ENCODE measurements at places on chromosomes 5 and 9.

GRCh38 chr9:82593501-82593900 is 469.4 kb downstream of the RASEF start:
- DNase-seq: no peak

DNA sequence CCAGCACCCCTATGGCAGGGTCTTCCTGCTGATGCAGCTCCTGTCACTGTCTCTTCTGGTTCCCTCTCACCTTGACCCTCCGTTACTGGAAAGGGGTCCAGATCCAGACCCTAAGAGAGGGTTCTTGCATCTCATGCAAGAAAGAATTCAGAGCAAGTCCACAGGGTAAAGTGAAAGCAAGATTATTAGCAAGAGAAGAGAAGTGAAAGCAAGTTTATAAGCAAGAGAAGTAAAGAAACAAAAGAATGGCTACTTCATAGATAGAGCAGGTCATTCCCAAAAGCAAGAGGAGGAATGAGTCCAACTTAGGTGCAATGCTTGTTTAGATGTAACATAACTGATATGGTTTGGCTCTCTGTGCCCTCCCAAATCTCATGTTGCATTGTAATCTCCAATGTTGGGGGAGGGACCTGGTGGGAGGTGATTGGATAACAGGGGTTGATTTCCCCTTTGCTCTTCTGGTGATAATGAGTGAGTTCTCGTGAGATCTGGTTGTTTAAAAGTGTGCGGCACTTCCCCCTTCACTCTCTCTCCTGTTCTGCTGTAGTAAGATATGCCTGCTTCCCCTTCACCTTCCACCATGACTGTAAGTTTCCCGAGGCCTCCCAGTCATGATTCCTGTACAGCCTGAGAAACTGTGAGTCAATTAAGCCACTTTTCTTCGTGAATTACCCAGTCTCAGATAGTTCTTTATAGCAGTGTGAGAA is 183.3 kb downstream of the MED10 start:
- no peak for DNase-seq

GRCh38 chr5:96880444-96881164 is 4.3 kb downstream of the ERAP2 start:
- no peak for DNase-seq

- DNase-seq: no peak
Observed at GRCh38 chr5:72101828-72102227, 5.4 kb upstream of the MAP1B start.

GRCh38 chr5:1393571-1394501 is 48.9 kb upstream of the CLPTM1L start:
- no peak for DNase-seq

GRCh38 chr5:6430418-6431028 is 18.1 kb upstream of the UBE2QL1 start:
- no peak for DNase-seq

DNA sequence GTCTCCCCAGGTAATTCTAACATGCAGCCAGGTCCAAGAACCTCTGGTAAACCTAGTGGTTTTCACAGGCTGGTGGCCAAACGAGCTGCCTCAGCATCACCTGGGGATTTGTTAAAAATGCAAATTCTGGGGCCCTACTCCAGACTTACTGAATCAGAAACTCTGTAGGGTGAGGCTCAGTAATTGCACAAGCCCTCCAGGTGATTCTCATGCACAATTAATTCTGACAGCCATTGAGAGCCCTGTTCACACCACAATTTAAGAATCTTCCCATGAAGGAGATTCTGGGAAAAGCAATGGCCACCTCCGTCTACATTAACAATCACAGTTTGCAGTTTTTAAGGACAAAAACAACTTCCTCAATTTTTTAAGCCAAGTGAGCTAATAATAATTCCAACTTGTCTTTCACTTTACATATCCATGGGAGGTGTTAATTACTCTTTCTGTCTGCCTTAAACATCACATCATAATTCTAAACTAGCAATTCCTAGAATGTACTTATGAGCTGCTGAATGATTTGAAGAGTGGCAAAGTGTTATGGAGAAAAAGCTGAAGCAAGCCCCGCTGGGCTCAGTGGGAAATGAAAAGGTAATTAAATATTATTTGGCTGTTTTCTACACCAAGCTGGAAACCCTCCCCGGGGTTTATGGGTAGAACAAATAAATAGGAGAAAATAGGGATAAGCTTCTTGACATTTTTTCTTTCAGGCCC is 70.0 kb downstream of the GLDC start:
- DNase-seq: no peak

DNA sequence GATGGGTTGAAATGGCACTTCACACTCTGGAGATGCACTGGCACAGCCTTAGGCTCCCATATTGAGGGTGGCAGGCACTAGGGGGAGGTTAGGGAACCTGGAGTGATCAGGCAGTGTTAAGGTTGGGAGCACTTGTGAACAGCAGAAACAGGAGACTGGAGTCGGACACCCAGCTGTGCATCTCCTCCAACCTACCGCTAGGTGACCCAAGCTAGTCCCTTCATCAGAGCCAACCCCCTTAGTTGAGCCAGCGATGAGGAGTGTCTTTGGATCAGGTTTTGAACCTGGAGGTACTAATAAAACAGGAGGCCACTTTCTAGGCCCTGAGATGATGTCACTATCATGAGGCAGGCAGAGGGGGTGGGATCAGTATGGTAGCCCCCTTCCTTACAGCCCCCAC is 1.7 kb downstream of the ACTL7B start:
- DNase-seq: no peak

- no peak for DNase-seq
Observed at GRCh38 chr9:133111808-133112662, 9.0 kb downstream of the RALGDS start.

DNA sequence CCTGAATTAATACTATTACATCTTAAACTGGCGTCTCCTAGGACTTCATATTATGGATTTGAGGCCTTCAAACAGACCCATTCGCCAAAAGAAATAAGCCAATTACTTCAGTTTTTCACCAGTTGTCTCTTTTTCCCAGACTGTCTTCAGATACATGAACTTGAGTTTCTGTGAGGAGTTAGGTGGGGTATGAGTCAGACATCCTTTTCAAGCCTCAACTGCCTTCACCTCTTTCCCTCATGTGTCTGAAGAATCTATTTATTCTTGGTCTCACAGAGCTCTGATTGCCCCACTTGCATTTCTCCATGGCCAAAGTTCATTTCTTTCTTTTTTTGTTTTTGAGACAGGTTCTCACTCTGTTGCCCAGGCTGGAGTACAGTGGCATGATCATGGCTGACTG is 12.5 kb downstream of the WNT8A start:
- DNase-seq: no peak

GRCh38 chr5:62920856-62921255 is 342.2 kb downstream of the LRRC70 start:
- no peak for DNase-seq

- DNase-seq: peak; percentile 27
Observed at GRCh38 chr9:112793213-112793810, 42.8 kb downstream of the SNX30 start.

DNA sequence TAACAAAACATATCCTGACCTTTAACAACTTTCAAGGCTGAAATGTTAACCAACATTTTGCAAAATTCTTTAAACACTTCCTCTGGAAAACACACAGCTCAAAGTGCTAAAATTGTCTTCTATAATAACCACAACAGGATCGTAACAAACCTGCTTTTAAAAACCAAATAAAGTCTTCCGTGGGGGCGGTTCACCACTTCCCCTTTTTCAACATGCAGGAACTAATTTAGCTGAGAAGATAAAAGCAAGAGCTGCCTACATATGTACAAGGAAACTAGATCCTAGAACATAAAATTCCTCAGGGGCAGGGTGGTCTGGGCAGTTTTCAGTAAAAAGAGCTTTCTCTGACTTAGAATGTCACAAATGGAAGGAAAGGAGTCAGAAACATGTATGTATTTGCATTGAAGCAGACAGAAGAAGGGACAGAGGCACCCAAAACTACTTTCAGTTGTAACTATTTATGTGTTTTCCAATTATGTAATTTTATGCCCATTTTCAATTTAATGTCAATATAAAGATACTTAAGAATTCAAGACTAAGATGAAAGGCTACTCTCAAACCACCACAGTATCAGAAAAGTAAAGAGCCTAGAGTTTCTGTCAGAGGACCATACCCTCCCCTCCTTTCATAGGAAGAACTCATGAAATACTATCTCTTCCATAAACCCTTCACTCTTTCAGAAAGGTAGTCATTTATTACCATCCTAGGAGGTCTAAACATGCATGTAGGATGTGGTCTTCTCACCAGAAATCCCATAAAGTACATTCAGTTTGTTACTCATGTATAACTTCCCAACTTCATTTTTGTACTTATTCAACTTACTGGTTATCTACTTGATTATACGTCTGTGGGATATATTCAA is 185.9 kb upstream of the RASA1 start:
- no peak for DNase-seq

- DNase-seq: peak; percentile 49
Observed at GRCh38 chr9:83978992-83979811, 813 bp downstream of the HNRNPK start.

DNA sequence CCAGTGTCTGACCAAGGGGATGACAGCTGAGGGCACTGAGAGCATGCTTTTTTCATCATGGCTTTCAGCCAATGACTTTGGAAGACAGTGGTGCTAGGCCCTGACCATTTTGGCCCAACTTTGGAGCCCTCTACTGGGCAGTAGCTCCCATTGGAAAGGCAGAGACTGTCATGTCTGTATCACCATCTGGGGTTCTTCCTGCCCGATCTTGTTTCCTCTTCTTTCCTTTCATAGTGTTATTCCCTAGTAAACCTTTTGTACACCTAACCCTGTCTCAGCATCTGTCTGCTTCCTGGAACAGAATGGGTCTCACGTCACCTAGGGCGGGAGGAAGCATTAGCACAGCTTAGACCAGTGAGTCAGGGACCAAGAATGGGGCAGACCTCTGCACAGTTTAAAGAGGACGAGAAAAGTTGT is 97.4 kb upstream of the MAST4 start:
- DNase-seq: no peak

- peak; percentile 54 for DNase-seq
Observed at GRCh38 chr9:83423815-83424707, 114.1 kb downstream of the FRMD3 start.

- DNase-seq: no peak
Observed at GRCh38 chr9:113622600-113623400, 159.3 kb downstream of the RGS3 start.

DNA sequence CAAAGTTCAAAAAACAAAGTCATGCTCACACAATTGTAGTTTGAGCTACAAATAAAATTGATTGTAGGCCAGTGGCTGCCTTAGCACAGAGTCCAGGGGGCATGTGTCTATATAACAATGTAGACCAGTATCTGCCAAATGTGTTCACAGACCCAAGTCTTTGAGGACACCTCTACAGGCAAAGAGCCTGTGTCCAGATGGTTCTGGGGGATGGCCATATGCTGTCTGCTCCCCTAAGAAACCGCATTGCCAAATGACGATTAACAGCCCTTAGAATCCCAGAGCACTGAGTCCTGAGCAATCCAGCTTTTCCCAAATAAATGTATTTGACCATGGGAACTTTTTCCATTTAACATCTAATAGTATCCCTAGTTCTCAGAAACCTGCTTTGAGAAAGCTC is 169.6 kb downstream of the ADCY2 start:
- no peak for DNase-seq

DNA sequence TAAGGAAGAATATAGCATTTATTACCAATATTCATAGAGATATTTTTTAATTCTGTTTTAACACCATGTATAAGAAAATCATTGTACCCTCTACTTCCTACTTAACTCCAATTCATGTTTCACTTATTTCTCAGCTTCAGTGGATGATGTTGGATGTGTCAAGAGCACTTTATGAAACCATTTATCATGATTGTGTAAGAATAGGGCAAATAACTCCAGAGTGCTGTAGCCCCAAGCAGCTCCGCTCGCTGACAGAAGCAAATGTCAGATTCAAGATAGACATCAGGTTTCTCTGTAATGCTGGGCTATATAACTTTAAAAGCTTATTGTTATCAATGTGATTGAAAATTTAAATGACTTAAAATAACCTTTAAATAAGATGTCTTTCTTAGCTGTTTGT is 50.4 kb downstream of the MAST4 start:
- peak; percentile 41 for DNase-seq

- DNase-seq: no peak
Observed at GRCh38 chr9:87342743-87343142, 154.9 kb upstream of the DAPK1 start.

DNA sequence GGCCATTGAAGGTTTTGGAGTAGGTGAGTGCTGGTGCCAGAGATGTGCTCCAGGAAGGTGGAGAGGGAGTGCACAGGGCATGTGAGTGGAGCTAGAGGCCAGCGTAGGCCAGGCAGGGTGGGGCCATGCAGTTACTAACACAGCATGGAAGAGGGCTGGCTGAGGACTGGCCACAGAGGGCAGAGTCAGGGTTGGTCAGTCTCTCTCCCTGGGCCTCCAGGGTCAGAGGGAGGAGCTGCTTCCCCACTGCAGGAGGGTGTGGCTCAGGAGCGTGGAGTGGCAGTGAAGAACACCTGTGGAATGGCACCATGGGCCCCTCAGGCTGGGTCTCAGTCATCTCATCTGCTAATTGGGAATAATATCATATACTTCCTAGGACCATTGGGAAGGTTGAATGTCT is 167.7 kb downstream of the MACROH2A1 start:
- DNase-seq: no peak

DNA sequence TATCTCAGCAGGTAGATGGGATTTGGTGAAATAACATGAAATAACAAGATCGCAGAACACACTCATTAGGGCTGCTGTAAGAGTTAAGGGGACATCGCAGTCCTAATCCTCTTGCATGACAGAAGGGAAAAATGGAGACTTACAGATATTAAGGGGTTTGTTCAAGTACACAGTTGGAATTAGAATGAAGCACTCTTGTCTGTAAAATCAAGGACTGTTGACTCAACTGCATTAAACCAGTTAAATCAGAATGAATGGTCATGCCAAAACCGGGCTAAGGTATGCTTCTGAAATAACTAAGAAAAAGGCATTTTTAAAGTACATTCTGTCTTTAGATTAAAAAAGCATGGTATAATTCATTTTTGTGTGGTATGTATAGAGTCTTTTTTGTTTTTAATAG is 95.9 kb downstream of the FBXL7 start:
- DNase-seq: no peak

GRCh38 chr9:2158111-2158610 is 143.0 kb downstream of the SMARCA2 start:
- DNase-seq: no peak

GRCh38 chr9:33687779-33688178 is 107.6 kb upstream of the PRSS3 start:
- DNase-seq: peak; percentile 27

DNA sequence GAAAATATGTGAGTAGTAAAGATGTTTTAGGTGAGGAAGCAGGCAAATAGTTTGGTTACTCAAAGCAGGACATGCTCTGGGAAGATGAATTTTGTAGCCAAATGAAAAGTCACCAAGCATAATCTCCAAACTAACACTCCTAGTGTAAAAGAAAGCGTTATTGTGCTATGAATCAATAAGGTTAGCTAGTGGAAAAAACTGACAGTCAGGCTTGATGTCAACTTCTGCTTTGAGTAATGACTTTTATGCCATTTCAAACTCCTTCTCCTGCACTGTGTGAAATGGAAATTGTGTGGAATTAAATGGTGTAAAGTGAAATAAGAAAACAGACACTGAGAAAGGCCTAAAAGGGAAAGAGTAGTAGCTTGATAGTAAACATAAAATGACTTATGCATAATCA is 637.2 kb upstream of the DMAC1 start:
- no peak for DNase-seq

- DNase-seq: no peak
Observed at GRCh38 chr5:179311091-179311470, 34.2 kb downstream of the ADAMTS2 start.

- peak; percentile 38 for DNase-seq
Observed at GRCh38 chr5:172533399-172534228, 79.3 kb upstream of the SH3PXD2B start.

GRCh38 chr9:101326501-101326900 is 58.3 kb downstream of the BAAT start:
- peak; percentile 44 for DNase-seq

- DNase-seq: no peak
Observed at GRCh38 chr9:16267281-16268066, 603.0 kb downstream of the BNC2 start.
